ENCODE measurements at places on chromosomes 16 and 17.

GRCh38 chr17:57551321-57552079 lies 193.6 kb downstream of the CCDC182 start:
- no peak for DNase-seq

DNA sequence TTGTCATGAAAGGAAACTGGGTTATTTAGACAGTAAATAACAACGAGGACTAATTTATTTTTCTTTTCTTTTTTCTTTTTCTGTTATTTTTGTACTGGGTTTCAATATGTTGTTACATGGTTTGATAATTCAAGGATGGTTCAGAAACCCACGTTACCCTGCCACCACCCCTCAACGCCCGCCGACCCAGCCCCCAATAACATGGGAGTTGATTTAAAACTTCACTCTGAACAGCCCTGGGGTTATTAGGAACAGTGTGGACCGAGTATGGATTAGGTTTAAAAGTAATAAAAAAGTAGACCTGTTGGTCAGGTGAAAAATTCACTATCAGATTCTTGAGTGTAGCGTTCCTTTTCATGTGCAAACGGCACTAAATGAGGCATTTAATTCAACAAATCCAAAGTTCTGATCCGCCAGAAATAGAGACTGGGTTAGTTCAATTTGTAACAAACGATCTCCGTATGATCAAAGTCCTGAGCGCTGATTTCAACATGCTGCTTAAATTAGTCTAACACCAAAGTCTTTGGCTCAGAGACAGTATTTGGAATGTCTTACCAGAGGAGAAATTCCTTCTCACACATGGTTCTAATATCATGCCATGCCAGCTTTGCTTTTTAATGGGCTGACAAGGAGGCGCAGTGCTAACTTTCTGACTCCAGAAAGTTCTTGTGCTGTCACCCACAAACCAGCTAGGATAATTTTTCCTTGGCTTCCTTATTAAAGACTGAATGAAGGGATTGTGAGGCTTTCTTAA lies 173.1 kb upstream of the IRX3 start:
- no peak for DNase-seq

- DNase-seq: no peak
Observed at GRCh38 chr16:67199011-67199807, at the start of gene ELMO3. Gene ELMO3 (plus strand): TSS chr16:67199131. CDS start chr16:67199327, 196 bp downstream.

- DNase-seq: no peak
Observed at GRCh38 chr16:11234884-11235702, 20.9 kb downstream of the SOCS1 start.

GRCh38 chr17:76946772-76947135 lies 78.5 kb downstream of the MGAT5B start:
- DNase-seq: no peak

GRCh38 chr17:63138713-63139112 lies 172.7 kb downstream of the TANC2 start:
- no peak for DNase-seq

- DNase-seq: peak; percentile 61
Observed at GRCh38 chr16:25014500-25015147, 545 bp downstream of the ARHGAP17 start.

DNA sequence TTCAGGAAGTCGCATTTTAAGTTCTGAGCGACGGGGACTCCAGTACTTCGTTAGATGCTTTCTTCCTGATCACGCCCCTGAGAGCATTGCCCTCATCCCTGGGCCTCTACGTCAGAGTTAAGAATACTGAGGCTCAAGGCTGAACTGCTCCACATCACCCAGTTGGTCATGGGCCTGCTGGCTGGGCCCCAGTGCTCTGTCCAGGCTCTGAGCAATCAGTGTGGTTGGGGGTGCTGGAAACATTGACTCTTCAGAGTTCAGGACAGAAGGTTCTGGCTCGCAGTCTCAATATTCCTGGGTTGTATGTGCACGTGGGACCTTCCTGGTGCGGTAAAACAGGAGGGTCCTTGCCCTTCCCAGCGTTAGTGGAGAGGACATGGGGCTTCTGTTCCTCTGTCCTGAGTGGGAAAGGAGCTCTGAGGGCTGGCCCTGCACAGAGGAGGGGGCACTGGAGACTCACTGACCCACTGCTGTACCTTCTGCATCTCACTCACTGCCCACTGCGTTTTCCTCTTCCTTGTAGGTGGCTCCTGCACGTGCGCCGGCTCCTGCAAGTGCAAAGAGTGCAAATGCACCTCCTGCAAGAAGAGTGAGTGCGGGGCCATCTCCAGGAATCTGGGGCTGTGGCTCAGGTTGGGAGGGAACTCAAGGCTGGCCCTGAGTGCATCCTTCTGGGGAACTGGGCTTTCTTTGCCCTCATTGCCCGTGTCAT lies 518 bp downstream of the MT1E start:
- no peak for DNase-seq
